Esophagus squamous epithelium (tissue), 5 donors: ENCODE measurements at places on chromosomes 16 and 17.

GRCh38 chr16:17921357-17921978, 415.1 kb downstream of the NPIPA8 start:
- H3K4me1 ChIP-seq = no peaks in the 10 kb centered on the region
- H3K27me3 ChIP-seq = no peaks in the 10 kb centered on the region
- H3K4me3 ChIP-seq = no peak overlapping the region
- no peak for DNase-seq
- H3K27ac ChIP-seq = no peak overlapping the region
- no peaks in the 10 kb centered on the region for H3K36me3 ChIP-seq

GRCh38 chr16:53752560-53752959, 48.6 kb downstream of the FTO start:
- H3K27ac ChIP-seq = no peak overlapping the region
- peaks cover 5% of the 10 kb centered on the region for H3K4me1 ChIP-seq
- H3K27me3 ChIP-seq = no peaks in the 10 kb centered on the region
- DNase-seq = no peak
- H3K4me3 ChIP-seq = no peak overlapping the region

DNA sequence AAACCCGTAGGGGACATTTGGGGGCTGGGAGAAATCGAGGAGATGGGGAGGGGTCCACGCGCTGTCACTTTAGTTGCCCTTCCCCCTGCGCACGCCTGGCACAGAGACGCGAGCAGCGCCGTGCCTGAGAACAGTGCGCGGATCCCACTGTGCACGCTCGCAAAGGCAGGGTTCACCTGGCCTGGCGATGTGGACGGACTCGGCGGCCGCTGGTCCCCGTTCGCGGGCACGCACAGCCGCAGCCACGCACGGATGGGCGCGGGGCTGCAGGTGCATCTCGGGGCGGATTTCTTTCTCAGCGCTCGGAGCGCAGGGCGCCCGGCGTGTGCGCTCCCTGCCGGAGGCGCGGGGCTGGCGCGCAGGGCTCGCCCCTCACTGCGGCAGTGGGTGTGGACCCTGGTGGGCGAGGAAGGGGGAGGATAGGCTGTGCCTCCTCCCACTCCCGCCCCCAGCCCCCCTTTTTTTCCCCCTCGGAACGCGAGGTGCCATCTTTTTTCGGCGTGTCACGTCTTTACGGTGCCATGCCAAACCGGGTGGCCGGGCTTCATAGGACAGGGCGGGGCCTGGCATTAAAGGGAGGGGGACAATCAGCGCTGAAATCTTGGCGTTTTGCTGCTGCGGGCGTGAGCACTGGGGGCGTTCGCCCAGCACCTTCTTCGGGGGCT, 1.1 kb downstream of the MAPT start:
- H3K4me1 ChIP-seq = peaks cover 42% of the 10 kb centered on the region
- H3K4me3 ChIP-seq = peak overlapping the region; percentile 72
- no peak for DNase-seq
- H3K27ac ChIP-seq = no peak overlapping the region

GRCh38 chr17:65742403-65743307, 181.2 kb upstream of the AXIN2 start:
- no peaks in the 10 kb centered on the region for H3K4me1 ChIP-seq
- no peaks in the 10 kb centered on the region for H3K27me3 ChIP-seq
- peak overlapping the region; percentile 34 for H3K27ac ChIP-seq
- no peak for DNase-seq
- H3K4me3 ChIP-seq = no peak overlapping the region
- no peaks in the 10 kb centered on the region for H3K36me3 ChIP-seq

DNA sequence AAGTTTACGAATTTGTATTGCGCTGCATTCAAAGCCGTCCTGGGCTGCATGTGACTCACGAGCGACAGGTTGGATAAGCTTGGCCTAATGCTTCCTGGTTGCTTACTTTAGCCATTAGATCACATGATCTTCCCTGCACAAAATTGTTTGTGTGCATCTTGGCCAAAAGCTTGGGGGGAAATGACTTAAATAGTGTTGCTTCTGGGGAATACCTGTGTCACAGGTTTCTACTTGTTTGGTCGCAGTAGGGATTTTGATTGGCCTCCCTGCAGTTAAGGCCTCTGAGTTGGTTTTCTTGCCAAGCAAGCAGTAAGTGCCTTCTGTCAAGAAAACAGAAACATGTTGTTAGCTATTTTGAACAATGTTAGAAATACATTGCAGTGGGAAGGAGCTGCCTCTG, 39.6 kb upstream of the DUSP14 start:
- H3K4me3 ChIP-seq = no peak overlapping the region
- no peaks in the 10 kb centered on the region for H3K36me3 ChIP-seq
- no peaks in the 10 kb centered on the region for H3K27me3 ChIP-seq
- peaks cover 6% of the 10 kb centered on the region for H3K4me1 ChIP-seq

- no peak for DNase-seq
- no peak overlapping the region for H3K4me3 ChIP-seq
- H3K27me3 ChIP-seq = no peaks in the 10 kb centered on the region
- H3K36me3 ChIP-seq = peaks cover 11% of the 10 kb centered on the region
These were observed 30.0 kb downstream of the STH start for GRCh38 chr17:46028981-46029565.

DNA sequence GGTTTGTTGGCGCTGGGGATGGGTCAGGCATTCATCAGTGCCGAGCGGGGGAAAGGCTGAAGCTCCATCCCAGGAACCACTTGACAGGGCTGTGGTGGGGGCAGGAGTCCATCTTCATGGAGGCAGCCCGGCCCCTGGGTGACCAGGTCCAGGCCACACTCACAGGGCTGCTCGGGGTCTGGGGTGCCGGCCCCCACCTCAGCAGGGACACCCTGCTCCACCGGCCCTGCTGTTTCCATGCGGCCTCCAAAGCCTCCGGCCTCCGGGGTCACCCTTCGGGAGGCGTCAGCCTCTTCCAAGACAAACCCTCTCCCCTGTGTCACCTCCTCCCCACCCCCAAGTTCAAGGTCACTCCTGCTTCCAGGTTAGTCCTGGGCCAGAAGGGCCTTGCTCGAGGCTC, 22.1 kb downstream of the GALNS start:
- H3K4me3 ChIP-seq = no peak overlapping the region
- H3K36me3 ChIP-seq = peaks cover 5% of the 10 kb centered on the region
- H3K4me1 ChIP-seq = no peaks in the 10 kb centered on the region
- H3K27me3 ChIP-seq = no peaks in the 10 kb centered on the region
- no peak for DNase-seq

DNA sequence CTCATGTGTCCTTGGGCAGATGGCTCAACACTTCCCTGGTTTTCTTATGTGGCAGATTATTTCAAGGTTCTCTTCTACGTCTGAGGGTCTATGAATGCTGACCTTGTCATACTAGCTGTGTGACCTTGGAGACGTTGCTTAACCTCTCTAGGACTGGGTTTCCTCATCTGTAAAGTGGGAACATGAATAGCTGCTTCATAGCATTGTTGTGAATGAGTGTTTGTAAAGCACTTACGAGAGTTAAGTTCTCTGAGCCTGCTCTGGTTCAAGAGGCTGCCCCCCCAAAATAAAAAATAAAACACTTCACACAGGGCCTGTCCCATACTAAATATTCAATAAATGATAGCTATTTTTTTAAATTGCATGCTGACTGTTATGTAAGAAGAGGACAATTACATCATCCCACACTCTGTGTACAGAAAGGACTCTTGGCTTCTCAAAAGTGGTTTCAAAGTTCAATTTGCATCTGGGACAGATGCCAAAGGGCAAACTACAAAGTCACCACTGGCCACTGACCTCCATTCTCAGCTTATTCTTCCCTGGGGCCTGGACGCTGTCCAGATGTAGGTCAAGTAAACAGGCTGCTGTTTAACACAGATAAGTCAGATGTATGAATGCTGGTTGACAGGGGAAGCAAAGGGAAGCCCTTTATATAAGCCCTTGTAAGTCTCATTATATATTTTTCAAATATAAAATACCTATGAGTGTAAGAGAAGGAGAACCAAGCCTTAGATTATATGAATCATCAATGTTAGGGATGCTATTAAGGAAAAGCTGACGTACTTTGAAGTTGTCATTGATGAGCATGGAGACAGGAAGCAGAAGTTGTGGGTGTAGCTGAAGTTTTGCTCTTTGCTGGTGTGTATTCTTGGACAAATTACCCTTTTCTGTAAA, 15.4 kb upstream of the NDEL1 start:
- H3K4me1 ChIP-seq = peaks cover 29% of the 10 kb centered on the region
- H3K27me3 ChIP-seq = no peaks in the 10 kb centered on the region
- H3K27ac ChIP-seq = peak overlapping the region; percentile 31
- H3K4me3 ChIP-seq = no peak overlapping the region
- no peak for DNase-seq

GRCh38 chr16:1048442-1049112, 24.0 kb upstream of the SSTR5 start:
- no peaks in the 10 kb centered on the region for H3K36me3 ChIP-seq
- H3K27ac ChIP-seq = no peak overlapping the region
- peaks cover 7% of the 10 kb centered on the region for H3K4me1 ChIP-seq
- no peak overlapping the region for H3K4me3 ChIP-seq

- no peaks in the 10 kb centered on the region for H3K4me1 ChIP-seq
- H3K4me3 ChIP-seq = no peak overlapping the region
- no peak for DNase-seq
- H3K27me3 ChIP-seq = no peaks in the 10 kb centered on the region
These were observed 27.8 kb downstream of the PITPNM3 start for GRCh38 chr17:6528557-6528956.

DNA sequence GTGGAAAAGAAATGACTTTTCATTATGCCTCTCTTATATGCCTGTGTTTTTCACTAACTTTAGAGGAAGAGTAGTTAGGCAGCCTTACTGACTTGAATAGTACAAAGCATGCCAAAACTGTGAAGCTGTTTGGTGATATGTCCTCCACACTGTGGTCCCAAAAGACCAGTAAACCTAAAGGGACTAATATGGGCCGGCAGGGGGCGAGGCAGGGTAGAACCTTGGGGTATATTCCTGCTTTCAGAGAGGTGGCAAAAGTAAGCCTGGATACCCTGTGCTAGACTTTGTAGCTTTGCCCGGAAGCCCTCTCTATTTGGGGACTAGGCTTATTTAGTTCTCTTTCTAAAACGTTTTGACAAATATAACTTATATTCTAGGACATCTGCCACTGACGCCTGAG, 36.5 kb upstream of the VWA3A start:
- H3K4me3 ChIP-seq = no peak overlapping the region
- no peaks in the 10 kb centered on the region for H3K4me1 ChIP-seq
- H3K27me3 ChIP-seq = no peaks in the 10 kb centered on the region
- no peak for DNase-seq
- no peak overlapping the region for H3K27ac ChIP-seq

GRCh38 chr16:67661101-67661761, 471 bp downstream of the PARD6A start:
- no peak for DNase-seq
- no peaks in the 10 kb centered on the region for H3K27me3 ChIP-seq
- peaks cover 46% of the 10 kb centered on the region for H3K36me3 ChIP-seq
- peak overlapping the region; percentile 96 for H3K27ac ChIP-seq

DNA sequence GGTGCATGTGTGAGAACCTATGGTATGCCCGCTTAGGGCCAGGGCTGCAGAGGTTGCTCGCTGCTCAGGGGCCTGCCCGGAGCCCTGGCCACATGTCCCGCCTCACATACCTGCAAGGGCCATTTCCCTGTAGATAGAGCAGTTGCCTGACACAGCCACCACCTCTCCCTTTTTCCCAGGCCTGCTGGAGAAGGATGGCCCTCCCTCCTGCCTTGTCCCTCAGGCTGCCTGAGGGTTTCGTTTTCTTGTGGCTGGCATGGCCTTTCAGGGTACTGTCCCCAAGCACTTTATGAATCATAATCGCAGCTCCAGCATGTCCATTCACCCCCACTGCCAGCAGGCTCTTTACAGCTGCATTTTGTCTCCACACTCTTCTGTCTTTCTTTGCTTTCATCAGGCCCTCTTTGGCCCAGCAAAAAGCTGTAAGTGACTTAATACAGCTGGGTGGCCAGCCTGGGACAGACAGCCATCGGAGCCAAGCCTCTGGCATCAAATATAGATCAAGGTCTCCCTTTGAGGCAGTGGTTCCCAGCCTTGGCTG, 65.7 kb downstream of the MPRIP start:
- no peaks in the 10 kb centered on the region for H3K27me3 ChIP-seq
- H3K4me1 ChIP-seq = peaks cover 79% of the 10 kb centered on the region
- H3K27ac ChIP-seq = peak overlapping the region; percentile 60
- no peak overlapping the region for H3K4me3 ChIP-seq
- H3K36me3 ChIP-seq = no peaks in the 10 kb centered on the region

- H3K4me3 ChIP-seq = no peak overlapping the region
- no peaks in the 10 kb centered on the region for H3K36me3 ChIP-seq
- no peaks in the 10 kb centered on the region for H3K4me1 ChIP-seq
These were observed 13.9 kb upstream of the ABCA8 start for GRCh38 chr17:68969101-68969500.

- H3K4me1 ChIP-seq = peaks cover 11% of the 10 kb centered on the region
- no peaks in the 10 kb centered on the region for H3K27me3 ChIP-seq
- no peaks in the 10 kb centered on the region for H3K36me3 ChIP-seq
- H3K27ac ChIP-seq = no peak overlapping the region
These were observed 3.7 kb upstream of the AARSD1 start for GRCh38 chr17:42967925-42968324.

GRCh38 chr17:33072421-33073161, 80.9 kb downstream of the SPACA3 start:
- no peak overlapping the region for H3K27ac ChIP-seq
- no peaks in the 10 kb centered on the region for H3K36me3 ChIP-seq
- H3K27me3 ChIP-seq = no peaks in the 10 kb centered on the region
- no peak for DNase-seq
- H3K4me3 ChIP-seq = no peak overlapping the region
- H3K4me1 ChIP-seq = no peaks in the 10 kb centered on the region

- H3K36me3 ChIP-seq = no peaks in the 10 kb centered on the region
- H3K27ac ChIP-seq = no peak overlapping the region
- H3K4me1 ChIP-seq = no peaks in the 10 kb centered on the region
- no peaks in the 10 kb centered on the region for H3K27me3 ChIP-seq
- DNase-seq = no peak
These were observed 209.7 kb downstream of the CCDC182 start for GRCh38 chr17:57535249-57535966.

- no peak overlapping the region for H3K4me3 ChIP-seq
- peaks cover 5% of the 10 kb centered on the region for H3K4me1 ChIP-seq
- H3K36me3 ChIP-seq = no peaks in the 10 kb centered on the region
- H3K27me3 ChIP-seq = no peaks in the 10 kb centered on the region
These were observed 5.9 kb downstream of the TSPOAP1 start for GRCh38 chr17:58322581-58323185.

DNA sequence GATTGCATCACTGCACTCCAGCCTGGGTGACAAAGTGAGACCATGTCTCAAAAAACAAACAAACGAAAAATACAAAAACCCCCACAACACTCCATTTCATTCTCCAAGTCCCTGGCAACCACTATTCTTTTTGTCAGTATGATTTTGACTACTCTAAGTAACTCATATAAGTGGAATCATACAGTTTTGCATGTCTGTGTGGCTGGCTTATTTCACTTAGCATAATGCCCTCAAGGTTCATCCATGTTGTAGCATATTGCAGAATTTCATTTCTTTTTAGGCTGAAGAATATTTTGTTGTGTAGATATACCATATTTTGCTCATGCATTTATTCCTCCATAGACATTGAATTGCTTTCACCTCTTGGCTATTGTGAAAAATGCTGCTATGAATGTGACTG, 81.7 kb upstream of the GAS7 start:
- DNase-seq = no peak
- H3K36me3 ChIP-seq = no peaks in the 10 kb centered on the region
- H3K4me1 ChIP-seq = no peaks in the 10 kb centered on the region
- H3K4me3 ChIP-seq = no peak overlapping the region
